ENCODE measurements at places on chromosomes 7 and 10. TPM values are rescaled to one million over a fixed set of nuclear protein-coding genes. Genes with fewer than 3 reads are reported as not detected.
A peak's percentile ranks its signal among the peaks of the same experiment; 100 is the strongest.

DNA sequence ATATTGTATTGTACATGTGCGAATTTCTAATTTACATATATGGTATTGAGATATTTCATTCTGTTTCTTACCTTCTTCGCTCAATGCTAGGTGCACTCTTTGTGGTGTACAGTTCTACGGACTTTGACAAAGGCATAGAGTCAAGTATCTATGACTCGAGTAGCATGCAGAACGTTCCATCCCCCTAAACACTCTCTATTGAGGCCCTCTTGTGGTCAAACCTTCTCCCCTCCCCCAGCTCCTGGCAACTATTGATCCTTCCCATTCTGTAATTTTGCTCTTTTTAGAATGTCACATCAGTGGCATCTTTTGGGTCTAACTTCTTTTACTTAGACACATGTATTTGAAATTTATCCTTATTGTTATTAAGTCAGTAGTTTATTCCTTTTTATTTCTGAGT, 30.7 kb upstream of the GDF10 start:
- no peak for DNase-seq

- DNase-seq, result no peak
Observed at GRCh38 chr7:102304668-102305067, 18.0 kb downstream of the SH2B2 start.

DNA sequence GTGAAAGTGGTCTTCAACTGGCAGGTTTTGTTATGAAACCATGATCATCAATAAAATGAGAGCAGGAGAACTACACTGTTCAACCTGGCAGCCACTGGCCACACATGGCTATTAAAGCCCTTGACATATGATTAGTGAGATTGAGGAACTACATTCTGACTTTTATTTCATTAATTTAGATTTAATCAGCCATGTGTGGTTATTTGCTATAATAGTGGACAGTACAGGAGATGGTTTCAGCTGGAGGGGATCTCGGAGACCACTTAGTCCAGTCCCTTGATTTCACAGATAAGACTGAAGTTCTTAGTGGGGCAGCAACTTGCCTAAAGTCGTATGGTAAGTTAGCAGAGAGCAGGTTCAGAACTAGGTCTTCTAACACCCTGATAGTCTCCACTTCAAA, 111.7 kb upstream of the BMPER start:
- DNase-seq, result no peak

DNA sequence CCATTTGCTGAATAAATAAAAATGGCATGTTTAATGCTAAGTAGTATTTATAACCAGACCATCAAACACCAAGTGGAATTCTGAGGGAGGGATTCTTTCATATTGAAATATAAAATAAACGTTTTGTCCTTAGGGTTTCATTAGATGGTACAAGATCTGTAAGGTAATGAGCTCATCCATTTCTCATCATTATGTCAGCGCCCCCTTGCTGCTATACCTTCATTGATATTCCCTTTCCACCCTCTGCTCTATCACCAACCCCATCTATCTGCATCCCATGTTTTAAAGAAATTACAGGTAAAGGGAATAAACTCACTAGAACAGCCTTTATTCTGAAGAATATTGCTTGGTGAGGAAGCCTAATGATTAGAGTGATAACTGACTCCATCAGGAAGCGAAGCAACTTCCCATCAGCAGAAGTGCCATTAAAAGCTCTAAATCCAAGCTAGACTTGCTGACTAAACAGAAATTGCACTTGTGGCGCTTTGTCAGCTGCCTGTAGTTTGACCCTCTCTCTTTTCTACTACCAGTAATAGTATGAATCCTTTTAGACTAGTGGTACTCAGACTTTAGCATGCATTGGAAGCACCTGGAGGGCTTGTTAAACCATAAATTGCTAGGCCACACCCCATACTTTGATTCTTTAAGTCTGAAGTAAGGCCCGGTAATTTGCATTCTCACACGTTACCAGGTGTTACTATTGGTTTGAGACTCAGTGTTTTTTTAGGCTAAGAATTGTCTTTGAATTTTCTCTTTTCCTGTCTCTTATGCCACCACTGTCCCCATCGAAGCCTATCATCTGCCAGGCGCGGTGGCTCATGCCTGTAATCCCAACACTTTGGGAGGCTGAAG, 27.5 kb downstream of the ADD3 start:
- peak; percentile 20 for DNase-seq

GRCh38 chr7:149289856-149290255, 27.9 kb downstream of the ZNF783 start:
- DNase-seq, result no peak

DNA sequence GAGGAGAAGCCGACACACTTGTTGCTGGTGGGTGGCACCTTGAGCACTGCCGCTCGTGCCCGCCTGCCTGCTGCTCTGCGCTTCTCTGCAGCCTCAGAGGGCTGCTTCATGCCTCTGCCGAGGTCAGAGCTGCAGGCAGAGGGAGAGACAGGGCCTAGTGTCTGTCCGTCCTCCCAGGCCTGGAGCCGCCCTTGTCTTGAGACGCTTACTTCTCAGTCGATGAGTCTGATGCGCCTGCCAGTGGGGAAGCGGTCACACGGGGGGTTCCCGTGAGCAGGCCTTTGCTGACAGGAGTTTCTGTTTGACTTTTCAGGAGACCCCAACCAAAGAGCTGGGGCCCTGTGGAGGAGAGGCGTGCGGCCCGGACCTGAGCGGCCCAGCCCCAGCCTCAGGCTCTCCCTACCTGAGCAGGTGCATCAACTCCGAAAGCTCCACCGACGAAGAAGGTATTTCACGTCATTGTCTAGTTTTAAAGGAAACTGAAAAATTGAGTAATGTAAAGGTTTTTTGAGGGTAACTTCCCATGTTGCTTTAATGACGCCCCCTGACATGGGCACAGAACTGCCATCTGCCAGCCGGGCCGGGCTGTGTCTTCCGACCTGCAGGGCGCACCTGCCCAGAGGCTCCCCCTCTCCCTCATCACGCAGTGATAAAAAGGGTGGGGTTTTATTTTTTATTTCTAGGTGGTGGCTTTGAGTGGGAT, 7.8 kb upstream of the BHLHA15 start:
- DNase-seq, result no peak

- no peak for DNase-seq
Observed at GRCh38 chr10:121128164-121128563, 277.0 kb downstream of the WDR11 start.

DNA sequence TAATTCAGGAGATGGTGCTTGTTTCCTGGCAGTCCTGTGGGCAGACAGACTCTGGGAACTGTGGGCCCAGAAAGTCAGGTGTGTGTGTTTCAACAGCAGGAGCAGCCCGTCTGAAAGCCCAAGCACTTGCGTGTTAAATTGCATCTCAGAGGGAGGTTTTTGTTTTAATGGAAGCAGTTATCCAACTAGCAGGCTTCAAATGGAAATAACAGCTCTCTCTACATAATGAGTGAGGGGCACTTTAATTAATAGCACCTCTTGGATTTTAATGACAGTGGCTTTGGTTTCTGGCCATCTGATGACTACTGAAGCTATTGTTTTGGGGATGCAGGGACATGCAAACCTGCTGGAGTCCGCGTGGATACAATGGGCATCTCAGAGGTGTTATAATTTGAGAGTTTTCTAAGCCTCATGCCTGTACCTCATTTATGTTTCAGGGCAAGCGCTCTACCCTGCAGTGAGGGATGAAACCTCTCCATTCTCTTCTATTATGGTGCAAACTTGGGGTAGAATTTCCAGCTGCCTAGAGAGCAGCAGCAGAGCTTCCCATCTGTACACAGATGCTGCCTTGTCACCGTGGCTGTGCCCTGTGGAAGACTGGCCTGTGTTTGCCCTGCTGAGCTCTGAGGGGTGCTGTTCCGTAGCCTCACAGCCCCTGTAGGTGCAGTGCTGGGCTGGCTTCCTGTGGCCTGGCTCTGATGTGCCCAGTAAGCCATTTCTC, 206.6 kb upstream of the GPR26 start:
- no peak for DNase-seq

GRCh38 chr7:4361774-4362173, 320.3 kb upstream of the FOXK1 start:
- DNase-seq, result no peak

- peak; percentile 8 for DNase-seq
Observed at GRCh38 chr7:117993377-117994003, 120.2 kb upstream of the CTTNBP2 start.

DNA sequence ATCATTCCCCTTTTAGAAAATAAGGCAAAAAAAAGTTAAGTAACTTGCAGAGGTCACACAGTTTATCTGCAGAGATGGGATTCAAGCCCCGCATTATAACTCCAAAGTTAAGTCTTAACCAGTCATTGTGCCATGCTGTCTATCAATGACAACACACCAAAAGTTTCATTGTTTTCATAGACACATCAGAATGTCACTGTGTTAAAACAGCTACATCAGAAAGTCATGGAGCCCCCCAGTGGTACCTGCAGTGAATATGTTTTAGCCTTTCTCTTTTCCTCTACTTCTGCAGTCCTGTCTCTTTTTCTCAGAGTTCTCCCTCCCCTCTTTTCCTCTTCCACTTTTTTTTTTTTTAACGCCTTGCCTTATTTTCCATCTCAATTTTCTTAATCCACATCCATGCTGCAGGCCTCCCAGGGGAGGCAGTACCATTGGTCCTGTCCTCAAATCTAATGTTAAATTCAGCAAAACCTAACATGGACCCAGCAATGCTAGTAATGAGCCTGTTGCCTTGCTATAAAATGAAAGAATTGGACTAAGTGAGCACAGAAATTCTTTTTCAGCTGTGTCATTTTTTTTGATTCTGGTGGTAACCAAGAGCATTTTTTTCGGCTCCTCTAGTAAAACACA, 3.8 kb upstream of the NRCAM start:
- peak; percentile 38 for DNase-seq

GRCh38 chr10:30834153-30834552, 197.5 kb downstream of the ZNF438 start:
- DNase-seq, result no peak

DNA sequence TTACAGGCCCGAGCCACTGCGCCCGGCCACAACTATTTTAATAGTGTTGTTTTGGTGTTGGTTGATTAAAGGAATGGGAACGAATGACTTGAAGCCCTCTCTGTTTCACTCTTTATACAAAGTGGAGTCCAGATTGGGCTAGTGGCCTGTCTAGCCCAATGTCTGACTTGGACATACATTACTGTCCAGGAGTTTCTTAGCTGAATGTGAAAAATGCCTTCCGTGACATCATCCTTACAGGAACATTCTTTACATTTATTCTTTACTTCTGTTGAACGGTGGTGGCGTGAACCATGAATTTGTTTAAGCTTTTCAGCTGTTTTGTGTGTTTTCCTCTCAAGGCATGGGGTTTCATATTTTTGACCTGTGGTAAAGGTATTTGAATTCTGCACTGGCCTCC, 67.9 kb downstream of the DAGLB start:
- no peak for DNase-seq

DNA sequence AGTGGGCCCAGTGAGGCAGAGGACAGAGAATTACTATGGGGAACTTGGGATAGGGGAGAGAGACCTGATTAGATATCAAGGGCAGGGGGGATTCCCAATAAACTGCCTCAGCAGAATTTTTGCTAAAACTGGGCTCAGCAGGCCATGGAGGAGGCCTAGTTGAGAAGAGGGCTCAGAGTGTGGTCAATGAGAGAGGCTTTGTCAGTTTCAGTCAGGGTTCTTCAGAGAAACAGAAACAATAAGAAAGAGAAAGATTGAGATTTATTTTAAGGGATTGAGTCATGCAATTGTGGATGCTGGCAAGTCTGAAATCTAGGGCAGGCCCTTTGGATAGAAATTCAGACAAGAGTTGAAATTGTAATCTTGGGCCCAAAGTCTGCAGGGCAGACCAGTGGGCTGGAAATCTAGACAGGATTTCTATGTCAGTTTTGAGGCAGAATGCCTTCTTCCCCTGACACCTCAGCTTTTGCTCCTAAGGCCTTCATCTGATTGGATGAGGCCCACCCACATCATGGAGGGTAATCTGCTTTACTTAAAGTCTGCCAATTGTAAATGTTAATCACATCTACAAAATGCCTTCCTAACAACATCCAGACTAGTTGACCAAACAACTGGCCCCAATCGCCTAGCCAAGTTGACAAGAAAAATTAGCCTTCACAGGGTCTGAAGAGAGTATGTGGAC, 33.5 kb upstream of the CCSER2 start:
- no peak for DNase-seq

GRCh38 chr10:30553626-30554439, 75.7 kb downstream of the LYZL2 start:
- no peak for DNase-seq

- no peak for DNase-seq
Observed at GRCh38 chr10:80522756-80523363, 14.8 kb upstream of the SH2D4B start.

- DNase-seq, result peak; percentile 21
Observed at GRCh38 chr10:117656385-117657367, 114.1 kb downstream of the EMX2 start.

GRCh38 chr7:52355053-52355452, 680.4 kb upstream of the POM121L12 start:
- no peak for DNase-seq

DNA sequence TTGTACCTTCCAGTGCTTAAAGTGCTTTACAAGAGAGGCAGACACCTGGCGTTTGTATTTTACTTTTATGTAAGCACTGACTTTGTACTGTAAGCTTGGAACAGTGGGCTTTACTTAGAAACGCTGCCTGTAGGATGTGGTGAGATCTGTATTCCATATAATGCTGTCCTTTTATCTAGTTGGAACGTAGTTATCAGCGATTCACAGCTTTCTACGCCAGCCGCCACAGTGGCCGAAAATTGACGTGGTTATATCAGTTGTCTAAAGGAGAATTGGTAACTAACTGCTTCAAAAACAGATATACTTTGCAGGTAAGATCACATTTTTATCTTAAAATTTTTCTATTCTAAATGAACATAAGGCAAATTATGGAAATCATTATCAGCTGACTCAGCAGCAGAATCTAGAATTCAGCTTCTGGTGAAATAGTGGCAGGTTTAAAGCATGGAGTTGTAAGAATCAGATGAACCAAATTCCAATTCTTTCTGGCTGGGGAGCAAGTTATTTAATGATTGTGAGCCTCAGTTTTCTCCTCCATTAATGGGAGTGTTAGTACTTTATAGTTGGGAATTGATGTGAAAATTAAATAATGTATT, 91.5 kb downstream of the CUL1 start:
- no peak for DNase-seq

GRCh38 chr7:158880973-158881372, 24.6 kb downstream of the DYNC2I1 start:
- DNase-seq, result no peak

The HKDC1 gene
- total RNA-seq, result 1.6 TPM

The BICC1 gene
- not detected for total RNA-seq

The LLCFC1 gene
- not detected for total RNA-seq

The GRID2IP gene
- total RNA-seq, result 0.29 TPM

The GRM8 gene
- not detected for total RNA-seq

The ANKRD16 gene
- total RNA-seq, result 5.8 TPM

The PAX4 gene
- not detected for total RNA-seq

The DDIT4 gene
- total RNA-seq, result 1,202 TPM

The HOXA9 gene
- total RNA-seq, result not detected

The GPR85 gene
- not detected for total RNA-seq
